RCC 7860 (cell line): ENCODE measurements at places on chromosomes 7 and 10.

DNA sequence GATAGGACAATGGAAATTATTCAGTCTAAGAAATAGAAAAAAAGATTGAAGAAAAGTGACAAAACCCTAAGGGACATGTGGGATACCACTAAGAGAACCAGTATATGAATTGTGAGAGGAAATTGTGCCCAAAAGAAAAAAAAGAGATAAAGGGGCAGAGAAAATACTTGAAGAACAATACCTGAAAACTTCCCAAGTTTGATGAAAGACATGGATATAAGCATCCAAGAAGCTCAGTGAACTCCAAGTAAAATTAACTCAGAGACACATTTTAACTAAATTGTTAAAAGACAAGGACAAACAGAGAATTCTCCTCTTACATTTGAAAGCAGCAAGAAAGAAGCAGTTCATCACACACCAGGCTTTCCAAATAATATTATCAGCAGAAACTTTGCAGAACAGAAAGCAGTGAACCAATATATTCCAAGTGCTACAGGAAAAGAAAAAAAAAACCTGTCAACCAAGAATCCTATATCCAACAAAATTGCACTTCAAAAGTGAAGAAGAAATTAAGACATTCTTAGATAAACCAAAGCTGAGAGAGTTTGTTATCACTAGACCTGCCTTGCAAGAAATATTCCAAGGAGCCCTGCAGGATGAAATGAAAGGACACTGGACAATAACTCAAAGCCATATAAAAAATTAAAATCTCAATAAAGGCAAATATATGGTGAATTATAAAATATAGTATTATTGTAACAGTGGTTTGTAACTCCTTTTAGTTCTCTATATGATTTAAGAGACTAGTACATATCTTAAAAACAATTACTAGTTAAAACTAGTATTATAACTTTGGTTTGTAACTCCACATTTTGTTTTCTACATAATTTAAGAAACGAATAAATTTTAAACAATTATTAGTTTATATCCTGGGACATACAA, 470.0 kb downstream of the PTPRN2 start:
- DNase-seq, result no peak

DNA sequence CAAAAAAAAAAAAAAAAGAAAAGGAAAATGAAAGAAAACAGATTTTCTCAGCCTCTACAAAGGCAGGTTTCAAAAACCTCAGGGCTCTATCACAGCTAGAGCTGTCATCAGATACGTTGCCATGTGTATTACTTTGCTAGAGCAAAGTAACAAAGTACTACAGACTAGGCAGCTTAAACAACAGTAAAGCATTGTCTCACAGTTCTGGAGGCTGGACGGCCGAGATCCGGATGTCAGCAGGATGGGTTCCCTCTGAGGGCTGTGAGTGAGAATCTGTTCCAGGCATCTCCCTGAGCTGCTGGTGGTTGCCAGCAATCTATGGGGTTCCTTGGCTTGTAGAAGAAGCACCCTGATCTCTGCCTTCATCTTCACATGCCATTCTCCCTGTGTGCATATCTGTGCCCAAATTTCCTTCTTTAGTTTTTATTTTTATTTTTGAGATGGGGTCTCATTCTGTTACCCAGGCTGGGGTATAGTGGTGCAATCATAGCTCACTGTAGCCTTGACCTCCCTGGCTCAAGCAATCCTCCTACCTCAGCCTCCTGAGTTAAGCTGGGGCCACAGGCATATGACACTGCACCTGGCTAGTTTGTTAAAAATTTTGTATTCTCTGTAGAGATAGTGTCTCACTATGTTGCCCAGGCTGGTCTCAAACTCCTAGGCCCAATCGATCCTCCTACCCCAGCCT, 48.9 kb upstream of the KDM7A start:
- DNase-seq, result no peak

DNA sequence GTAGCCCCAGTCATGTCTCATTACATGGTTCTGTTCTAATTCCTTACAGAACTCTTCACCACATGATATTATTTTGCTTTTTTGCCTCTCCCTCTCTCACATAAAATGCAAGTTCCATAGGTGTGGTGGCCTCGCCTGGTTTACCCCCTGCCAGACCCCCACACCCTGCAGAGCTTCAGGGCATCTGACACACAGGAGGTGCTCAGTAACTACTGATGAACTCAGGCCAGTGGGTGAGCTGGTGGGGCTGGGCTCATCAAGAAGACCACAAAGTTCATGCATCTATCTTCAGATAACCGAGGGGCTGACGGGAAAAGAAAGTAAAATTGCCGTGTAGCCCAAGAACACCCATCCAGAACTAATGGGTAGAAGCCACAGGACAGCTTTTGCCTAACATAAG, 253.1 kb downstream of the GRID1 start:
- DNase-seq, result no peak

GRCh38 chr7:36668080-36668479, 56.2 kb downstream of the AOAH start:
- DNase-seq, result no peak

DNA sequence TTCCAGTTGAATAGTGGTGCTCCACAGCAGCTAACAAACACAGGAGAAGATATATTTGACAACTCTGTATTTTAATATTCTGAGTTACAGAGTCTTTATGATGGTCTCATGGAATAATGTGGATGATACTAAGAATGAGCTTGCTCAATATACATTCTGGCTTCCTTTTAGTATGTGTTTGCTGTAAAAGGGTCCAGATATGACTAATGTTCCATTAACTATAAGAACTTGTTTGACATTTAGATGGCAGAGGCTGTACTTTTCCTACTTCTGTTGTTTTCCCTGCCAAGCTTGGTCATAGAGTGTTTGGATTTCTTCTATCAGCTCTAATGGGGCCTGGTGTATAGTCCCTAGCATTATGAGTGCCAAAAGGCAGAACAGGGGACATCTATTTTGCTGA, 61.5 kb upstream of the GPR22 start:
- DNase-seq, result no peak

DNA sequence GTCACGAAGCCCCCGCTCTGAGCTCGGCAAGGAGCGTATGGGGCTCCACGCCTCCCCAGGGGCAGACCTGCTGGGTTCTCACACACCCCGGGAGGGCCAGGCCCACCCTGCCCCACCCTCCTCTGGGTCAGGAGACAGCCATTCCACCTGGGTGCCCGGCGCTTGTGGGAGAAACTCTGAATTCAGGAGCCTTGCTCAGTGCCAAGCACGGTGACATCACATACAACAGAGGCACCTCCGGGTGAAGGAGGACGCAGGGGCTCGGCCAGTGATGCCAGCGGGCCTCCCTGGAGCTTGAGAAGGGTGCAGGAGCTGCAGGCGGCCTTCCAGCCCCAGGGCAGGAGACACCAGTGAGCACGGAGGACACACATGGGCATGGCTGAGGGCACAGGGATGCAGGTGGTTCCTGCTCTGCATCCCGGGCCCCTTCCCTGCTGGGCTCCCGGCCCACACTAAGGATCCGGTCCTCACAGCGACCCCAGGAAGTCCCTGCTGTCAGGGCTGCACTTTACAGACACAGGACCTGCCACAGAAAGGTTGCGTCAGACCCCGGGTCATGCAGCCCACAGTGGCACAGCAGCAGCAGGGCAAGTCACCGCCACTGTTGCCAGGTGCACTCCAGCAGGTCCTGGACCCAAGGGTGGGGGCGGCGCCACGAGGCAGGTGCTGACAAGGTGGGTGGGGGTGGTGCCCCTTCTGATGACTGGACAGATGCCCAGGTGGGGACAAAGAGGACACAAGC, 108.0 kb downstream of the MAD1L1 start:
- DNase-seq, result no peak

- DNase-seq, result no peak
These were observed 1003.0 kb downstream of the SORCS3 start for GRCh38 chr10:105644091-105644490.

DNA sequence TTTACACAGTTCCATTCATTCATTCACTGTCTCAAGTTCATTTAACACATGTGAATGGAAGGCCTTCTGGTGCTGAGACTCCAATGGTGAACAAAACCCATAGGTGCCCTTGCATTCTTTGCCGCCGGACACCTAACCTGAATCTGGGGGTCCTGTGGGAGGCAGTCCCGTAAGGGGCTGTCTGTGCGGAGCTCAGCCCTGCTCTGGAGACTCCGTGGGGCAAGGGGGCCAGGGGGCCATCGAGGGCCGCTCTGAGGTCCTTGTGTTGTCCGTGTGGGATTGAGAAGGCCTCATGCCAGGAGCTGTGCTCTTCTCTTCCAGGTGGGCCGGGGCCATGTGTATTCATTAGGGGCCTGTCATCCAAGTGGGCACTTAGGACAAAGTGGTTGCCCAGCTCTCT, 15.3 kb downstream of the PTPRE start:
- no peak for DNase-seq

GRCh38 chr7:107995184-107996071, 7.5 kb downstream of the LAMB1 start:
- DNase-seq, result peak; percentile 90

GRCh38 chr10:116278846-116279245, 5.8 kb upstream of the GFRA1 start:
- no peak for DNase-seq

DNA sequence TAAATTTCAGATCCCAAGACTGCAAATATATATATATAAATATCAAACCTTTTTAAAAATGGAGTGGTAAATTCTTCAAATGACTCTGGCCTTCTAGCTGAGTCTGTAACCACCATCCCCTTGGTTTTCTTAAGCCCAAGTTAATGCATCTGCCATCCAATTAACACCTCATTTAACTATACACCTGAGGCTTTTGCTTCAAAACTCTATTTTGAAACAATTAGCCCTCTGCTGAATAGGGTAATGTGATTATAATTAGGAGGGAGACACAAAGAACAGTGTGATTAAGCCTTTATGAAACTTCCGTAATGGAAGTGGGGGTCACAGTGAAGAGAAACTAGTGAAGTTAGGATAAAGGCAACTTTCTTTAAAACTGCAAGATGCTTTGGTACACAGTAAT, 83.6 kb downstream of the GPR37 start:
- DNase-seq, result no peak

DNA sequence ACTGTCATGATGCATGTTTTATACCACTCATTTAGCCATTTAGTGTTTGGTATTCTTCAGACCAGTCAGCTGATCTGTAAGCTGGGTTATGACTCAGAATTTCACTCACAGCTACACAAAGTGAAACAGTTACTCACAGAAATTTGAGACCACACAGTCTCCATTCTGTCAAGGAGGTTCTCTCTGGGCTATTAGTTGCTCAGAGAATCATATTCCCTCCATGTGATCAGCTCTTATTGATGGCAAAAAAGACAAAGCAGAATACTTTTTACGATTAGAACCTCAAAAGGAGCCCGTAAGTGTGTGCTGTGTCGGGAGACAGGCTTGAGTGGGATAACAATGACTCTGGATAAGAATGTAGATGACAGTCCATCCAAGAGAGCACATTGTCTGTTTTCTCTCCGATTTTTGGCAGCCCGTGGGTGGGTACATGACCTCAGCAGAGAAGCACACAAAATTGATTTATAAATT, 277.6 kb upstream of the SORCS1 start:
- DNase-seq, result no peak

GRCh38 chr7:7911369-7912123, 57.0 kb upstream of the GLCCI1 start:
- DNase-seq, result peak; percentile 96

DNA sequence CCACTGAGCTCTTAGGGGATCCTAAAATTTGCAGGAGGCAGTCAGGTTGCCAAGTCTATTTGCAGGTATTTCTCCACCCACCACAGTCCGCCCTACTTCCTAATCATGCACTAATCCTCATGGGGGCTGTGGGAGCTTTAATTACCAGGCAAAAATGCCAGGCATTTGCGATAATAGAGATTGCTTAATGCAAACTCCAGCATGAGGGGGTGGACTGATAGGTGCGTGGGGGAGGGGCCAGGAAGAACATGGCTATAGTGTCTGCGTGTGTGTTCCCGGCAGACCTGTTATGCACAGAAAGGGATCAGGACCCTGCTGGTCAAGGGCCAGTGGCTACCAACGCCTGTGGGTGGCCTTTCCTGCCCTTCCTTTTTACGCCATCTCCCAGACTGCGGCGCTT, 15.6 kb upstream of the AQP1 start:
- no peak for DNase-seq
